ENCODE measurements at places on chromosomes 3 and 15.

- DNase-seq = no peak
Observed at GRCh38 chr3:39186692-39187151, 5.7 kb downstream of the XIRP1 start.

DNA sequence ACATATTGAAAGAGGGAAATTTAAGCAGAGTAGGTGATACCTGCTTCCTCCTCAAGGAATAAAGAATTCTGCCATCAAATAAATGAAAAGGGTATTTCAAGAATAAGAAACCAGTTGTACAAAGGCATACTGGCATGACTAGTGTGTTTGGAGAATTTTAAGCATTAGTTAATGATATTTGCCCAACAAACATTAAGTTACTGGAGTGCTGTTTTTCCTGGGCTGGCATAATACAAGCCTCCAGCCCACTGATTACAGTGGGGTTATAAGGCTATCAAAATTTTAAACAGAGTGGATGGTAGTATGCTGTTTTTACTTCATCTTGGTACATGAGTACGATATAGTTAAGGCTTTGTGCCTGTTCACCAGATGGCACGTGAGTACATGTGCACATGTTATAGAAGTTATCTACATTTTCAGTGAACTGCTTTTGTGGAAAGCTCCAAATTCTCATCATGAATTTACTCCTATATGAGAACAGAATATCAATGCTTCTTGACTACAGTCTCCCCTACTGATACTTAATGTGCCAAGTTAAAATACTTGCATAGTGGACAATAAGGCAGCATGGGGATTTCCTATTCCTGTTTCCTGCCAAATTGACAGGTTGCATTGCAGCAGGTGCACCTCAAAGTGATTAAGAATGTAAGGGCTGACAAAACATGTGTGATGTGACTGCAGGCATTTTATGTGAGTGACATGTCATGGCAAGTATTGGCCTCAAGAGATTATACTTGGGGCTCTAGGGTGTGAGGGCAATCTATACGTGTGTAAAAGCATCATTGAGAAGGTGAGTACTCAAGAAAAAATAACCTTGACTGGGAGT lies 14.9 kb downstream of the NAALADL2 start:
- DNase-seq = no peak

GRCh38 chr15:37262922-37263608 lies 162.7 kb upstream of the MEIS2 start:
- no peak for DNase-seq

- no peak for DNase-seq
Observed at GRCh38 chr3:94099311-94099710, 36.5 kb downstream of the NSUN3 start.

GRCh38 chr15:98167722-98168268 lies 207.3 kb downstream of the ARRDC4 start:
- DNase-seq = no peak

GRCh38 chr15:60476713-60477112 lies 2.2 kb downstream of the ICE2 start:
- DNase-seq = no peak

Measured in mesothelial cell of epicardium (in vitro differentiated cells).